Stimulated activated CD8-positive, alpha-beta memory T cell treated with anti-CD3 and anti-CD28 coated beads, Interleukin-4, amount 100 ng/mL, for 1 hour (primary cell): ENCODE measurements at places on chromosomes 7 and 10.

- no peak for DNase-seq
Measured at GRCh38 chr10:23362069-23362830, 17.7 kb upstream of the C10orf67 start.

DNA sequence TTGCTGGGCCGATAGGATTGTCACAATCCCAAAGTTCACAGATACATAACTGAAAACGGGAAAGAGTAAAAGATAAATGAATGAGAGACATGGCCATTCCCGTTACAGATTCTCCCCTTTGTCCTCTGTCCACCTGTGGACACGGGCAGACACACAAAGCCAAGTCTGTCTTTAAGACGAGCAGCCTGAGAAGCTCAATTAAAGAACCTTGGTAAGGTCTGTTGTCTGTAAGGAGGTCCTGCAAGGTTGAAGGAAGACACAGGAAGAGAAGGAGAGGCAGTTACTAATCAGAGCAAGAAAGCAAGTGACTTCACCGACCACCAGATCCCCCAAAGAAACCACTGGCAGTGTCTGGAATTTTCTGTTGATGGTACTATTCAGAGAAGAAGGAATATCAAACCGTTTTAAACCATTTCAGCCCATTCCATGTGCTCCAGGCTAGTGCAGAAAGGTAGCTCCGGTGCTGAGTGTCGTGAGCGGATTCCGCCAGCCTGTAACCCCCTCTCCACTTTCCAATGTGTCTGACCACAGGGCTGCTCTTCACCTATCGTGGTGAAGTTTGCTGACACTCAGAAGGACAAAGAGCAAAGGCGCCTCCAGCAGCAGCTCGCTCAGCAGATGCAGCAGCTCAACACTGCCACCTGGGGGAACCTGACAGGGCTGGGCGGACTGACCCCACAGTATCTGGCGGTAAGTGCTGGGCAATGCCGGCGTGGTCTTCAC lies 252.6 kb downstream of the CELF2 start:
- DNase-seq = peak; percentile 52

- no peak for DNase-seq
Measured at GRCh38 chr7:73577627-73578341, 595 bp downstream of the TBL2 start.

DNA sequence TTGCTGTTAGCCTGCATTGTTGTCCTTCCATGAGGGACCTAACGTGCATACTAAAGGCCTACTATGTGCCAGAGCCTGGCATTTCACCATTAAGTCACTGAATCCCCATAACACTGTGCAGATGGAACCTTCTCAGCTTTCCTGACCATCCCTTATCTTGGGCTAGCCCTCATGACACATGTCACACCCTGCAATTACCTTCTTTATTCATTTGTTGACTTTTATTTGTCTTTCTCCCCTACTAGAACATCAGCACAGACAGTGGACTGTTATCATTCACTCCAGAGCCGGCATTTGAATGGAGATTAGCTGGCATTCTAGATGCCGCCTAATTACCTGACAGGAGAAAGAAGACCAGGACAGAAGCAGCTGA lies 471.1 kb upstream of the GALNT17 start:
- DNase-seq = no peak

- DNase-seq = no peak
Measured at GRCh38 chr10:501596-501995, 187.9 kb downstream of the DIP2C start.

DNA sequence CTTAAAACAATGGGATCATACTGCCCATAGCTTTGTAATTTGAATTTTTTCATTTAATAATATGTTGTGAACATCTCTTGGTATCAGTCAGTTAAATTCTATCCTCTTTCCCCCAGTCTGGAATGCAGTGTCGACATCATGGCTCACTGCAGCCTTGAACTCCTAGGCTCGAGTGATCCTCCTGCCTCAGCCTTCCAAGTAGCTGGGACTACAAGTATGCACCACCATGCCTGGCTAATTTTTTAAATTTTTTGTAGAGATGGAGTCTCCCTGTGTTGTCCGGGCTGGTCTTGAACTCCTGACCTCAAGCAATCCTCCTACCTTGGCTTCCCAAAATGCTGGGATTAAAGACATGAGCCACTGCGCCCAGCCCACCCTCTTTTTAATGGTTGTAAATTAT lies 34.6 kb downstream of the MPLKIP start:
- no peak for DNase-seq

DNA sequence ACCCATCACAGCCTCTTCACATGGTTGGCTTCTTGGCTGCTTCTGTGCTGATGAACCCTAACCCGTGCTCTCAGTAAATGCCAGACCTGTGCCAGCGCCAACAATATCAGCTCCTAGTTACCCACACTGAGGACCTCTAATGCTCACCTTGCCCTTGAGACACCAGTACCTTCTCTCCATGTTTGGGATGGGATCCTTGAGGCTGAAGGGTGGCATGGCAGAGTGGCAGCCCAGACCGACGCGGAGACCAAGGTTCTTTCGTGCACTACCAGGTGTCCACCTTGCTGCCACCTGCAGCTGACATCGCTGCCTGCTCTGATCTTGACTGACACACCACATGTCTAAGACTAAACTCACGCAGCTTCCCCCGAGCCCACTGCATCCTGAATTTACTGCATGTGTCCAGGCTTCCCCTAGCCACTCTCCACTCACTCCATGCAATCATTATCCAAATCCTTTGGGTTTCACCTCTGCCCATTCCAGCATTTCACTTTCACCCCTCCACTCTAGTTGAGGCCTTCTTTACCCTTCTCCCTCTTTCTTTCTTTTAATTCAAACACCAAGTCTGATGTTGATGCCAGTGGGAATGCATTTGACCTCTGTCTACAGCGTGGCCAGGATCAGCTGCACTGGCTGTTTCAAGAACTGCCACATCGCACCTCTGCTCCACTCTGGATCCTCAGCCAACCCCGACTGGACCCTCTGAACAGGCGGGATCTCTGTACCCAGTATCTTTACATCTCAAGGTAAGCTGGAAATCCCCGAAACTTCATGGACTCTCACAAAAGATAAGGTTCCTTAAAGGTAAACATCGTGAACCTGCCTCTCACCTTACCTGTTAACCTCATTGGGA lies 294.9 kb downstream of the GLRX3 start:
- no peak for DNase-seq

GRCh38 chr7:69342154-69342884 lies 256.0 kb upstream of the AUTS2 start:
- no peak for DNase-seq

DNA sequence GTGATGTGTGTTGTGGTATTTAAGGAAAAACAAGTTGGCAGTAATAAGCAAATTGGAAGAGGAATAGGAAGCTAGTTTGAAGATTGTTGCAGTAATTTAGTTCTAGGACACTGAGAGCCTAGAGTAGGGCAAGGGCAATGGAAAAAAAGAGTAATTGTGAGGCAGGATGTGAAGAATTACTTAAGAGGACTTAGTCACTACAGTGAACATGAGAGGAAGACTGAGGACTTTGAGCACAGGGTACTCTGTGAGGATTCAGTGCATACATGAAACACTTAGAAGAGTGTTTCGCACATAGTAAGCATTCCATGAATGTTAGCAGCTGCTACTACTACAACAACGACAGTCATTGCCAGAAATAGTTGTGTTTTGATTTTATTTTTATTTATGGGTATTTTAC lies 30.9 kb upstream of the DKK1 start:
- DNase-seq = no peak

- no peak for DNase-seq
Measured at GRCh38 chr7:103141753-103142404, 7.0 kb downstream of the NAPEPLD start.

GRCh38 chr7:128025380-128025779 lies 5.9 kb downstream of the LRRC4 start:
- DNase-seq = no peak

DNA sequence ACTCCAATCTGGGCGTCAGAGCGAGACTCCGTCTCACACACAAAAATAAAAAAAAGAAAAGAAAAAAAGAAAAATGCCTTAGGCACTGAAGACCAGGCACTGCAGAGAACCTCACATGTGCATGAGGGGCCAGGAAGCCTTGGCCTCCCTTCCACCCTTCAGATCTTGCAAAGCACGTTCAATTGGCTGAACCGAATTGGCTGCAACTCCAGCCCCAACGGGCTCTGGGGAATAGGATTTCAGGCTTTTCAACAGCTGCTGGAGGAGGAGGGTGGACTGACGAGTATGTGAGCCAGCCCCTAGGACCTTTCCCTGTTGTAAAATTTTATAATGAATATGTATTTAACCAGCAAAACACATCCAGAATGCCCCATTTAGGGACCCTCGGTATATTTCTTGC lies 16.7 kb downstream of the TMEM120A start:
- no peak for DNase-seq

- no peak for DNase-seq
Measured at GRCh38 chr10:68697106-68697505, 23.9 kb upstream of the CCAR1 start.

GRCh38 chr7:140222814-140223213 lies 46.0 kb upstream of the KDM7A start:
- DNase-seq = no peak

GRCh38 chr10:9545073-9545472 lies 1472.6 kb upstream of the CELF2 start:
- no peak for DNase-seq

GRCh38 chr10:130957423-130957822 lies 354.1 kb downstream of the TCERG1L start:
- no peak for DNase-seq

DNA sequence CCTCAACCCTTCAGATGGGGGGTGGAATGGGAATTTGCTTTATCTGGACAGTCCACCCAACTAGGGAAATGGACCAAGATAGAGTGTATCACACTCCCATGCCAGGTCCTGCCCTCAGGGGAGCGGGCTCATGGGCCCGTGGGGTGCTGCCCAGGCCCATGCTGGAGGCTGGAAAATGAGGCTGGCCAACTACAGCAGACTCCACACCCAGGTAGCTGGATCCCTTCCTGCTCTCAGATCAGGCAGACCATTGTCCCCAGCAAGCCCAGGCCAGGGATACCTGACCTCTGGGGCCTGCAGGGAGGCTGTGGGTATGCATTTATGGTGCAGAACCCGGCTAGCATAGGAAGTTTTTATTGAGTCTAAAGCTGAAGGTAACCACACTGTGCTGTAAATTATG lies 162.4 kb downstream of the TCERG1L start:
- no peak for DNase-seq

DNA sequence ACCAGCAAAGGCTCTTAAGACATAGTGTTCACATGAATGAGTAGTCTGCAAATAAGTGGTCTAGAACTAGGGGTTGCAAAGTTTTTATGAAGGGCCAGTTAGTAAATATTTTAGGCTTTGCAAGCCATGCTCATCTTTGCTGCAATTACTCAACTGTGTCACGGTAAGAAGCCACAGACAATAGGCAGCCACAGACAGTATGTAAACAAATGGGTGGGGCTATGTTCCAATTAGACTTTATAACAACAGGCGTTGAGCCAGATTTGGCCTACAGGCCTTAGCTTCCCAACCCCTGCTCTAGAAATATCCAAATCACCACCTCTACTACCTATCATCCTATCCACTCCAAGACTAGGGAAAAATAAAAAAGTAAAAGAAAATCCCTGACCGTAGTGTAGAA lies 9.2 kb downstream of the IKZF5 start:
- DNase-seq = no peak

- no peak for DNase-seq
Measured at GRCh38 chr7:116899308-116899707, 36.9 kb downstream of the CAPZA2 start.

- DNase-seq = no peak
Measured at GRCh38 chr10:69911613-69912528, 110.2 kb downstream of the COL13A1 start.

DNA sequence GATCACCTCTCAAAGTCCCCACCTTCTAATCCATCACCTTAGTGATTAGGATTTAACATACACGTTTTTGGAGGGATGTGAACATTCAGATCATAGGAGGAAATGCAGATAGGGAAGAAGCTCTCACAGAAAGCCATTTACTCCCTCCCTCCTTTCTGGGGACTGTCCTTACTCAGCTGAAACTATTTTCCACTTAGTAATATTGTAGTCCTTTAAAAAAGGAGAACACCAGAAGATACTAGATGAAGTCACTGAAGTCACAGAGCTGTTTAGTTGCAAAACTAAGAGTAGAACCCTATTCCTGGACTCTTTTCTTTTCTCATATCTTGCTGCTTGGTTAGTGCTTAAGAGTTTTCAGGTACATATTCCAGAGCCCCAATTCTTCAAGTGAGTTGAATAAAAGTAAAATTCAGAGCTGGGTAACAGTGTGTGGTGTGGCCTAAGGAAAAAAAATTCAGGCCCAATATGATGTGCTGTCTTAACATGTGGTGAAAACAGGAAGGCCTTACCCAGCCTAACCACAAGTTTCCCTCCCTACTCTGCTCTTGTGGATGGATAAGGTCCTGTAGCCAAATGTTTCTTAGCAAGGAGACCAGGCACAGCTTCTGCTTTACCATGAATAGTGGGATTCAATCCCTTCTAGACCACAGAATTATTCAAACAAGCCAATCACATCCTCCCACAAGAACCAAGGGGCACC lies 135.7 kb downstream of the INHBA start:
- no peak for DNase-seq

DNA sequence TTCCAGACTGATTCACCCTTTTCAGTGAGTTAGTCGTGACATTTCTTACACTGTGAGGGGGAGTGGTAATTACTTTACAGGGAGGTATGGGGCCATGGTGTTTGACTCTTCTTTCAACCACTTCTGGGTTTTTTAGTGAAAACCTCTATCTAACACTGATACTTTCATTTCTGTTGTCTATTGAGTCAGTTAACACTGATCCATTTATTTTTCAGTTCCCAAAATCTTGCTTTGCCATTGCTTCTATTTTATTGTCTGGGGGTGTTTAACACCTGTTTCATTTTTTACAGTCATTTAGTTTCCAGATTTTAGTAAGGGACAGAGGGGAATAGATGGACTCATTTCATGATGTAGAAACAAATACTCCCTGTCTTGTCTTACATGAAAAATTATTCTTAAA lies 61.5 kb downstream of the HELLS start:
- no peak for DNase-seq

DNA sequence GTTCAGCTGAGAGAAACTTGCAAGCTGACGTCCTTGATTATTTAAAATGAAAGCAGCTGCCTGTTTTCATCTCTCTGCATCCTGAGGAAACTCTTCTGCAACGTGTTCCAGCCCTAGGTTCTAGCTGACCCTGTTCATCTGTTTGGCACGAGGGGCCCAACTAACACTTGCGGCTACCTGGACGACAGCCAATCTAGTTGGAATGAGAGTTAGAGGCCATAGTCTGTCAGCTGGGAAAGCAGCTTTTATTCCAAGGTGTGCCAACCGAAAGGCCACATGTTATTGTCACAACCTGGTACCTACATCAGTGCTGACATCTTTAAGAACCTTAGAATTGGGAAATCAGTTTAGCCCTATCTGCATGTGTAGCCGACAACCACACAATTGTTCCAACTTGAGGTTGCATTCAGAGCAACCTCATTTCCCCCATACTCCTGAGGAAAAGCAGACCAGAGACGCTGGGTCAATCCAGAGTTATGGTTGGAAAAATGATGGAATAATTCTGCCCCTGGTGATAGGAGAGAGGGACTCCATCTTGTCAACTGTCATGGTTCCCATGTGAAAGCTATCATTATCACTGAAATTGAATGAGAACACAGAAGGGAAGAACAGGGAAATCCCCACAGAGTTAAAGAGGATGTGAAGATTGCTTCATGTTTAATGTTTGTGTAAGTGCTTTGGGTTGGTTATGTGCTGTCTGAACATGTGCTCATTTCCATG lies 121.6 kb downstream of the EGFR start:
- no peak for DNase-seq

GRCh38 chr10:45096001-45096400 lies 95.3 kb downstream of the ZNF22 start:
- DNase-seq = no peak

GRCh38 chr10:96958071-96958470 lies 126.0 kb downstream of the LCOR start:
- no peak for DNase-seq

GRCh38 chr7:106552645-106553445 lies 108.1 kb downstream of the CCDC71L start:
- no peak for DNase-seq
